Activated T-cell treated with anti-CD3 and anti-CD28 coated beads for 4 hours (primary cell): ENCODE measurements at places on chromosomes 3 and 15.

DNA sequence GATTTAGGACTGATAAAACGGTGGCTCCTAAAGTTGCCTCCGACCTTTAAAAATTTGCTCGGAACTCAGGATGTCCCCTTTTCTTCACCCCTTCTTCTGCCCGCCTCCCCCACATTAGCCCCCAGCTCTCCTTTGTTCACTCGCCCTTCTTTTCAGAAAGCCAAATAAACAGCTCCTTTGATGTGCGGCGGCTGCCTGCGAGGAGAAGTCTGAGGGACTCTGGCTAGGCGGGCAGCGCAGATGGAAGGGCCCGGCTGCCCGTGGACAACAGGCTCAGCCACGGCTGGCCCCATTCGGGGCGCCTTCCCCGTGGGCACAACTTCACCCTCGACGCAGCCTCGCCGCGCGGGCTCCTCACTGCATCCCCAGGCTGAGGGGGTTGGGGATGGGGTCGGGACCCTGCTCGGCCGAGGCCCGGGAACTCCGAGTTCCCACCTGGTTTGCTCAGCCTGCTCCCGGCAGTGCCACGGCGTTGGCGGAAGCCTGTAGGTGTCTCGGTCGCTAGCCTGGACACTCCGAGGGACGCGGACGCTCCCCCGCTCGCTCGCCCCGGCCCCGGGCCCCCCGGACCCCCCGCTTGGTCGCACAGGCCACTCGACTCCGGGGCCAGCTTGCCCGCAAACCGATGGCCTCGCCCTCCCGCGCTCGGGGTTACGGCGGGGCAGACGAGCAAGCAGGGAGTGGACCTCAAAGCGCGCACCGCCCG is 897 bp upstream of the TLE3 start:
- DNase-seq: peak; percentile 22

GRCh38 chr3:66585520-66586095 is 84.8 kb upstream of the LRIG1 start:
- no peak for DNase-seq

- DNase-seq: no peak
Measured at GRCh38 chr3:189277711-189278110, 105.9 kb downstream of the TPRG1 start.

DNA sequence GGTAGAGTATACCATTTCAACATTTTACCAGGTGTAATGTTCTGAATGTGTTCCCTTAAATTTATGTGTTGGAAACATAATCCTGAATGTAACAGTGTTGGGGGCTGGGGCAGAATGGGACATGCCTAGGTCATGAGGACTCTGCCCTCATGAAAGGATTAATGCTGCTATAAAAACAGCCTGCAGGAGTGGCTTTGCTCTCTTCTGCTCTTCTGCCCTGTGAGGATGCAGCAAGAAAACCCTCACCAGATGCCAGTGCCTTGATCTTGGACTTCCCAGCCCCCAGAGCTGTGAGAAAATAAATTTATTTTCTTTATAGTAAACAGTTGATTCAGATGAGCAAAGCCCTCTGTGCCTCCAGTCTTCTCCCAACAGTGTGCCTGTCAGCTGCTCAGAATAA is 326.0 kb upstream of the ONECUT1 start:
- no peak for DNase-seq

GRCh38 chr3:63092515-63092914 is 185.6 kb upstream of the SYNPR start:
- DNase-seq: no peak
